ENCODE measurements at places on chromosomes 6 and 20. TPM values are rescaled to one million over a fixed set of nuclear protein-coding genes. Genes with fewer than 3 reads are reported as not detected.

Gene EPB41L2
- 105 TPM for total RNA-seq

Gene DYNLT2
- total RNA-seq: 0.45 TPM

Gene GTSF1L
- not detected for total RNA-seq

Gene JAG1
- 126 TPM for total RNA-seq

Gene BMP7
- total RNA-seq: under 0.01 TPM

Gene HCRTR2
- total RNA-seq: not detected

Gene SLC26A8
- under 0.01 TPM for total RNA-seq

Gene SIRPD
- not detected for total RNA-seq

Gene PAQR8
- 1.9 TPM for total RNA-seq

Gene PAK5
- not detected for total RNA-seq

Gene SAMHD1
- 11.1 TPM for total RNA-seq

Gene SEL1L2
- 0.23 TPM for total RNA-seq

Gene MCHR2
- not detected for total RNA-seq
